ENCODE measurements at places on chromosomes 11 and 22.

- DNase-seq, result no peak
Observed at GRCh38 chr11:10920205-10920604, 62.4 kb upstream of the ZBED5 start.

GRCh38 chr11:17014833-17015626 is 816 bp upstream of the PLEKHA7 start:
- DNase-seq, result peak; percentile 64

DNA sequence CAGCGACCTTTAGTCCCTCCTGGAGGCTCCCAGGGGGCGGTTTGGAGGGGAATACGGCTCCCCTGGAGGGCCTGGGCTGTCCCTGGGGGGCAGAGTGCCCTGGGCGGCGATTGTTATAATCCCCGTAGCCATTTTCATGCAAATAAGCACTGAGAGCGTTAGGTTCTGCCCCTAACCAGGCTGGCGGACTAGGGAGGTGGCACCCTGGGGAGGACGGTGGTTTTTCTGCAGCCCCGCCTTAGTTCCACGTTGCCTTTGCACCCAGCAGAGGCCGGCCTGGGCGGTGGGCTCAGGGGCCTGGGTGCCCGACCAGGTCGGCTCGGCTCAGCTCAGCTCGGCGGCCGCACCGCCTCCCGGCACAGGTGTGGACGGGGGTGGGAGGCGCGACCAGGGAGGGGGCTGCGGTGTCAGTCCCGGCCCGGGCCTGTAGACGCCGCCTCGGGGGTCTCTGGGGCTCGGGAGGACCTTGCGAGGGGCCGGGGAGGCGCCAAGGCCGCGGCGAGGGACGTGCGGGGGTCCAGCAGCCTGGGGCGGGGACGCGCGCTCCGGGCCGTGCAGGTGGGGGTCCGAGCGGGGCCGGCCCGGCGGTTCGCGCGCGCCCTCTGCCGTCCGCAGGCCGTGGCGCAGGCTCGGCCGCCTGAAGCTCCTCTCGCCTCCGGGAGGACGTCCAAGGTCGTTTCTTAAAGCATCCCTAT is 2.3 kb upstream of the DUSP8 start:
- no peak for DNase-seq

GRCh38 chr11:60974726-60975125 is 3.2 kb downstream of the CD6 start:
- no peak for DNase-seq

DNA sequence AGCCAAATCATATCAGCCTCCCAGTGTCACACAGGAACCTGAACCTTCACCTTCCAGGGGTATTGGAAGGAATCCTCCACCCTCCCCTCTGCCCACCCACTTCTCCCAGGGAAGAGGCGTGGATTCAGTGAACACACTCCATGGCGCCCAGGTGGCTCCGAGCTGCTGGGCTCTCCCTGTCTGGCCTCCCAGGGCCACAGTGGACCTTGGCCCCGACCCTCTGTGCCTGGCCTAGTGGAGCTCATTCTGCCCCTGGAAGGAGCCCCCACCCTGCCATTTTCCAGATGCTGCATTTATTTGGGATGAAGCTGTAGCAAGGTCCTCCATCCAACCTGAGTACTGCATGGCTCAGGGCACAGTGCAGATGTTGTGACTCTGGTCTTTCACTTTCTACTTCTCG is 1340.1 kb downstream of the TBC1D22A start:
- DNase-seq, result no peak

GRCh38 chr11:85171648-85172257 is 455.4 kb downstream of the DLG2 start:
- DNase-seq, result no peak

DNA sequence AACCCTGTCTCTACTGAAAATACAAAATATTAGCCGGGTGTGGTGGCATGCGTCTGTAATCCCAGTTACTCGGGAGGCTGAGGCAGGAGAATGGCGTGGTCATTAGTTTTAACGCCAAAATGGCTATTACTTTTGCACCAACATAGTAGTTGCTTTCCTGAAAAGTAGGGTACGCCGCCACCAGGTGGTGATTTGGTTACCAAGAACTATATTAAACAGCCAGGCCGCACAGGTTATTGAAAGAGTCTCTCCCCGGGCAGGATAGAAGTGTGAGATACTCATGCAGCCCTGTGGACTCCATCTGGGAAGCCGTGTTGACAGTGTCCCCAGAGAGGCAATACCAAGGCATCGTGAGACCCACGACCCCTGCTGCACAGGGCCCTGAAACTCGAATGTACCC is 24.6 kb upstream of the LRRC32 start:
- DNase-seq, result no peak

GRCh38 chr11:43367382-43368178 is 8.9 kb downstream of the TTC17 start:
- DNase-seq, result no peak

- DNase-seq, result peak; percentile 44
Observed at GRCh38 chr22:43467216-43467940, 55.6 kb downstream of the MPPED1 start.

- no peak for DNase-seq
Observed at GRCh38 chr22:35299217-35299672, 449 bp upstream of the TOM1 start.

DNA sequence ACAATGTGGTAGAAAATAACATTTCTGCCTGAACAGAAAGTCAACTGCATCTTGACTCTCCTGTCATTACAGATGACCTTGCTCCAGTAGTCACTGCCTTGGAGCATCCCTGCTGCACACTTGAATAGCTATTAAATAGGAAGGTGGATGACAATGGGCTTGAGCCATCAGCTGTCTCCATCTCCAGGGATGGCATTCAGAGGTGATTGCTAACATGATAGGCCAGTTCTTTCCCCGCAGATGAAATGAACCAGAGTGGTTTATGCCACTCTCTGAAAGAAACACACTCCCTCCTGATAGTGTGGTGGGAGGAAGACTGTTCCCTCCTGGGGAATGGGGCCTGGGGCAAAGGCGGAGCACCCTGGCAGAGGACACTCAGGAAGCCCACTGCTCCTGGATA is 57.1 kb upstream of the OLFML1 start:
- no peak for DNase-seq

GRCh38 chr11:34926831-34927132 is 10.4 kb downstream of the PDHX start:
- DNase-seq, result no peak

DNA sequence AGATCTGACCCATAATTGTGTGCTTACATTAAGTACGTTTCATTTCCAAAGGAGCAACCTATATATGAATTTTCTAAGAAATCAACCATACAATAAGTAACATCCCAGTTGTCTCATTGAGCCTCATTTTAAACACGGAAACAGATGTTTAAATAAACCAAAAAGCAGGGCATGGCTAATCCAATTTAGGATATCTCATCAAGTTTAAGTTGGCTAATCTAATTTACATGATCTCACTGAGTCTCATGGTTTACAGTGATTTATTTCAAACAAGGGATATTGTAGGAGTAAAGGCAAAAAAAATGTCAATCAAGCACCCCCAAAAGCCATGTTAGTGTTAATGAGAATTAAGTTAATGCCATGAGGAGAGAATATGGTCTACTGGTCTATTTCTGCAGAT is 499.8 kb upstream of the CCDC90B start:
- DNase-seq, result no peak

- DNase-seq, result no peak
Observed at GRCh38 chr22:48051796-48052620, 1289.6 kb downstream of the TBC1D22A start.

GRCh38 chr22:39617970-39618757 is 47.6 kb downstream of the CACNA1I start:
- DNase-seq, result no peak

GRCh38 chr22:49291781-49292180 is 535.9 kb downstream of the BRD1 start:
- DNase-seq, result no peak

GRCh38 chr22:37716708-37717107 is 19.9 kb downstream of the TRIOBP start:
- no peak for DNase-seq

DNA sequence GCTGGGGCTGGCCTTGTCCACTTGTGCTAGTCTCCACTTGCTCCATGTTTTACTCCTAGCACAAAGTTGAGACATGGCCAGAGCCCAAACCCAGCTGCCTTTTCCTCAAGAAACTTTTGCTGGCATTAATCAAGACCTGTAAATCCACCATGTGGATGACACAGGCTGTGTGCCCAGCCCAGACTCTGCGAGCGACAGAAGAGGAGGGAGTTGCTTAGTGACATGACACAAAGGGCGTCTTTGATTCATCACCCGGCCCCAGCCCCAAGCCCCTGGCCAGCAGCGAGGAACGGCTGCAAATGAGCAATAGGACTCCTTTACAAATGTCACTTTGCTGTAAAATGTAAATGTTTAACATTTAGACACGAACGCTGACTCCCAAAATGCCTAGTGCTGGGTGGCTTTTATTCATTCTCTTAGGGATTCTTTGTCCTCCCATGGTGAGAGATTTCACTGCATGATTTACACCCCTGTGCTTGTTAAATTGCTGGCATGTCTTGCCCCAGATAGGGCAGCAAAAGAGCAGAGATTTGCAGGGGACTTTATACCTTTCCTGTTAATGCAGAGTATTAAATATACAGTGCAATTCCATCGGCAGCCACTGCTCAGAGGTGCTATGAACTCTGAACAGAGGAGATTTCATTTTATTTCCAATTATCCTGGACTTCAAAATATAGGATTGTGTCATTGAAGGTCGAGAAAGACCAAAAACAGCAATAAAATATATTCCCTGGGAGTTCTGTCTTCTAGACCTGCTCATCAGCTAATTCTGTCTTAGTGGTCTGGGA is 263.6 kb upstream of the NCAM1 start:
- no peak for DNase-seq

DNA sequence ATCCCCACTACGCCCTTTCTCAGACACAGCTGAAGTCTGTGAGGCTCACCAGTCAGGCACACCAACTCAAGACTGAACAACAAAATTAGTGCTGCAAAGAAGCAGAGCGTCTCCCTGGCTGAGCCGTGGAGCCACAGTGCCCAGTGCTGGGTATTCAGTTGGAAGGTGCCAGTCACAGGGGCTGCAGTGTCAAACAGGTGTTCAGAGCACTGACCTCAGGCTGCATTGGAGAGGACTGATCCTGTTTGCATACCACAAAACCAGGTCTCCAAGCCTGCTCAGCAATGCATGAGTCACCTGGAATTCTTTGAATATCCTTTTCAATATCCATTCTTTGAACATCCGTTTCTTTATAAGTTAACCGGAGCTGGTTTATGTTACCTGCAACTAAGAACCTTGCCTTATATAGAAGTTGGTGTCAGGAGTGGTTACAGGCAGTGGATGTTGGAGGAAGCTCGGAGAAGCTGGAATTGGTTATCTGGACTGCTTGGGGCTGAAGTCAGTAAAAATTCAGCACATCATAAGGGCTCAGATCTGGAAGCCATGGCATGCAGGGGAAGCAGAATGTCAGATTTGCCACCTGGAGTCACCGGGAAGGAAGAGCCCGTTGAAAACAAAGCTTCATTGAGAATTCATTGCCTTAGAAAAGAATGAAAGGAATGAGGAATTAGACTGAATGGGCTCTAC is 30.3 kb downstream of the PDGFB start:
- no peak for DNase-seq

- DNase-seq, result peak; percentile 49
Observed at GRCh38 chr11:82682003-82682751, 51.5 kb downstream of the FAM181B start.

DNA sequence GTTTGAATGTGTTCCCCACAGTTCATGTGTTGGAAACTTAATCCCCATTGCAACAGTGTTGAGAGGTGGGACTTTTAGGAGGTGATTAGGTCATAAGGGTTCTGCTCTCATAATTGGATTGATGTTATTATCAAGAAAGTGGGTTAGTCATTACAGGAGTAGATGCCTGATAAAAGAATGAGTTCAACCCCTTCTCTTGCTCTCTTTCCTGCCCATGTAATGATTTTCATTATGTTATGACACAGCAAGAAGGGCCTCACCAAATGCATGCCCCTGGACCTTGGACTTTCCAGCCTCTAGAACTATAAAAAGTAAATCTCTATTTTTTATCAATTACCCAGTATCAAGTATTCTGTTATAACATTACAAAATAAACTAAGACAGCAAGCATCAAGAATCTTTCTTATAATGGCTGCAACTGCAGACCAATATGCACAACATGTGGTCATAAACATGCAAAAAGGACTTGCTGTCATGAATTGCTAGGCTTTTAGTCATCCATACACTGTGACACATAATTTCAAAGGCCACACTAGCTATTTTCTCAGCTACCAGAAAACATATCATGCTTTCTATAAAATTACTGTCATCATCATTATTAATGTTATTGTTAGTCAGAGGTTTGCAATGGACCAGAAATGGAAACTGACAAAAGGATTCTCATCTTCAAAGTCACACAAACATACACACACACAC is 99.9 kb upstream of the GUCY1A2 start:
- DNase-seq, result no peak

- no peak for DNase-seq
Observed at GRCh38 chr22:48953103-48953720, 874.5 kb downstream of the BRD1 start.

GRCh38 chr22:20430101-20430719 is 7.4 kb downstream of the SCARF2 start:
- no peak for DNase-seq

DNA sequence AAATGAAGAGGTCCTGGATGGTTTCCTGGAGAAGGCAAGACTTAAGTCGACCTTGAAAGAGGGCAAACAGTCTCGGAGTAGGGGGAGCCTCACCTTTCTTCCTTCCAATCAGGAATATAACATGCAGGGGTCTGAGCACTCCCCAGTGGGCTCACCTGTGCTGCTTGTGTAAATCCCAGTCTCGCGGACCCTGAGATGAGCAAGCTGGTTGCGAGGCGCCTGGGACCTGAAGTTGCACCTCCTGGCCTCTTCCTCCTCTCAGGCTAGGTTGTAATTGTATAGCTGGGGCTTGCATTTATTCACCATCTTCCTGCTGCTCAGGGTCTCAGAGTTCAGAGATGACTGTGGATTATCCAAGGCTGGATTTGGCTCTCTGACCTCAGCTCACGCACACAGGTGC is 7.5 kb upstream of the WBP2NL start:
- DNase-seq, result no peak

DNA sequence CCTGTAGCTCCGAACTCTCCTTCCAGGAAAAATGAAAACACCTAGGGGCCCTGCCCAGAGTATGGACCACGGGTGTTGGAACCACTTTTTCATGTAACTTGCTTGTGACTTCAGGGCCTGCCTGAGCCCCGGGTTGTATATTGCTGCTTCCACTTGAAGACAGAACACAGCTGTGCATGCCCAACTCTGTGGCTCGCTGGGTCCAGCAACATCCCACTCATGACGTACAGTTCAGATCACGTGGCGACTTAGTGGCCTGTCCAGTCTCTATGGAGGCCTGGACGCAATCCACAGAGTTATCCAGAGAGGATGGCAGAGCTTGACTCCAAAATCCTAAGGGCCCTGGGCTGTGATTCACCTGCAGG is 6.8 kb downstream of the C11orf21 start:
- DNase-seq, result no peak

Measured in NCI-H1694 treated with DMSO at 0.1 percent for 48 hours (cell line).